GM18507 (cell line): ENCODE measurements at places on chromosomes 11 and 22.
A peak's percentile ranks its signal among the peaks of the same experiment; 100 is the strongest.

- DNase-seq, result no peak
These were observed 7.4 kb downstream of the RAB38 start for GRCh38 chr11:88167853-88168252.

DNA sequence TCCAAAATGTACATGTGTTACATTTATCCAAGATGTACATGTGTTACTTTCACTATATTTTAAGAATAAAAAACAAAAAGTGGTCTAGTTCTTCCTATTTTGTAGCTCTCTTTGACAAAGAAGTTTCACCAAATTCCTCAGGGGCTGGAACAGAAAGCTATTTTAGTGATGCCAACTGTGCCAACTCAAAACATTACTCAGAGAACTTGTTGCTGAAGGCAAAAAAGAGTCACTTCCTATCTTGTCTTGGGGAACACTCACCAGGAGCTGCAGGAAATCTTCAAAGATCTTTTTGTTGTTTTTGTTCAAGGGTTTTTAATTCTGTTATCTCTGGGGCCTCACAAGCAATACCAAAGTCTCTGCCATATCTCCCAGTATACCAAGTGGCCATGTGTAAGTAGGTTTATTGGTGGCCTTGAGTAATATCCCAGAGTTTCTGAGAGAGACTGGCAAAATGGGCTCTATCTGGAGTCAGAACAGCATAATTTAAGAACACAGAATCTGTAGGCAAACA is 13.6 kb upstream of the EED start:
- DNase-seq, result no peak

DNA sequence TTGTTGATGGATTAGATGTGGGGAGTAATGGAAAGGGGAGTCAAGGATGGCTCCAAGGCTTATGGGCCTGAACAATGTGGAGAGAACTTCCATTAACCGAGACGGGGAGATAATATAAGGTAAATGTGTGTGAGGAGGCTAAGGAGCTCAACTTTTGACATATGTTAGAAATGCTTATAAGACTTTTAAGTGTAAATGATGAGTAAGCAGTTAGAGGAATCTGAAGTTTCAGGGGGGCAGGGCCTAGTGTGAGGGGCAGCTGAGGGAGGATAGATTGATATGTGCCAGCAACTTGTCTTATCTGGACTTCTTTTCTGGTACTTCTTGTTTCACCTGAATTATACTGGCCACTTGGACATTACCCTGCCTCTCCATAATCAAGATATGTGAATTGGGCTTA is 29.9 kb downstream of the ANKRD42 start:
- no peak for DNase-seq

DNA sequence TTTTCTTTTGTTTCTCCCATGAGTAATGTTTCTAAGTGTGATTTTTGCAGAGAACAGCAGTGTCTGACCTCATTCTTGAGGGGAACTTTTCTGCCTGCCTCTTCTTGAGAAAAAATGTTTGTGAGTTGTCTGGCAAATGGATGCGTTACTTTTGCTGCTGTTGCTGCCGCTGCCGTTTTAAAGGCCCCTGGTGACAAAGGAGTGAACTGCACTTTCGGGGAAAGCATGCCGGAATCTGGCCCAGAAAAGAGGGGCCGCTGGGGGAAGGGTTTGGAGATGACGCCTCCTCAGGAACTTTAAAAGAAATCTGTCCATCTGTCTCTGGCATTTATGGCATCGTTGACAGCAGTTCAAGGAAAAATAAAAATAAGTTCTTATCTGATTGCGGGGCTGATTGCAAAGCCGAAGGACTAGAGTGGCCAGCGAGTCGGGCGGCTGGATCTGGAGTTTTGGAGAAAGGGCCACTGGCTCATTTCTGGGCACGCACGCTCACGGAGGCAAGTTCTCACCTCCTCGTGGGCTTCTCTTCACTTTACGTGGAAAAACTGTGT is 16.5 kb downstream of the ZBTB16 start:
- DNase-seq, result no peak

DNA sequence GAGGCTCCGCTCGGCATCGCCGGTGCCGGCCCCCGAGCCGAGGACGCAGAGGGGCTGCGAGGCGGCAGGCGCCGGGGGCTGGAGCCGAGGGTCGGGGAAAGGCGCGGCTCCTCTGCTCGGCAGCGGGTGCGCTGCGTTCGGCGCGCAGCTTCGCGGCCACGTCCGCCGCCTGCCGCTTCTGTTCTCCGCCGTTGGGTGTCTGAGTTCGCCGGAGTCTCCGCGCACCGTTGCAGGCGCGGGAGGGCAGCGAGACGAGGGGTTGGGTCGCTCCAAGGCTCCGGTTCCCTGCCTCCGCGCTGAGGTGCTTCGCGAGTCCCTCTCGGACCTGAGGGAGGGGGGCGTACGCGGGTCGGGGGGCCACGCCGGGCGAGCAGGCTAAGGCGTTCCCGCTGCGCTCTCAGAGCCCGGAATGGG is 347 bp downstream of the MN1 start:
- DNase-seq, result no peak

- no peak for DNase-seq
These were observed 28.2 kb upstream of the TOLLIP start for GRCh38 chr11:1337647-1338007.

DNA sequence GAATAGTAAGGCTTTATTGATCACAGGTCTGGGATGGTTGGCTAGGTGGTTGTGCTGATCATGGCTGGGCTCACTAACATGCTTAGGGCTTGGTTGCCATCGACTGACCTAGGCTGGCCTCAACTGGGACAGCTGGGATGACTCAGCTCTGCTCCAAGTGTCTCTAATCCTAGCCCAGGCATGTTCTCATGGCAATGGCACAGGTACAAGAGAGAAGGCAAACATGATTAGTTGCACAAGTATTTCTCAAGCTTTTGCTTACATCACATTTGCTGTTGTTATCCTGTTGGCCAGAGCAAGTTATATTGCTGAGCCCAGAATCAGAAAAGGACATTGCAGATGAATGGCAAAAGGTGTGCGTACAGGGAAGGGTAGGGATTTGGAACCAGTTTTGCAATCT is 68.5 kb upstream of the SLC35C1 start:
- no peak for DNase-seq

DNA sequence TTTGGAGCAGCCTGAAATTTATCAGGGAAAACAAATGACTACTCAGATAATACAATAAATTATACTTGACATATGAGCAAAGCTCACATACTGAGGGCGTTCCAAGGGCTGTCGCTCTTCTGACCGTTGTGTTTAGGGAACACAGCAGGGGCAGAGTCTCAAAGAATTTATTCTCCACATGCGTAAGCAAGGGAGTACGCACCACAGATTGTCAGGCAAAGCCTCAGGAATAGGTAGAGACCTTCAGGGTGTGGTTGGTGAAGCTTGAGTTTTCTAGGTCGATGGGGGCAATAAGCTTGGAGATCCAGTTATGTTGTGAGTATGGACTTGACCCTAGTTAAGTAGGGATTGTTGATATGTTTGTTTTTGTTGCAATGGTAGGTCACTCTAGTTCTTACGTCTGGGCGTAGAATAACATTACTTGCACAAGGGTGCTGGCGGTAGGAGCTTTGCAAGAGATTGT is 830 bp downstream of the ACAT1 start:
- DNase-seq, result no peak

DNA sequence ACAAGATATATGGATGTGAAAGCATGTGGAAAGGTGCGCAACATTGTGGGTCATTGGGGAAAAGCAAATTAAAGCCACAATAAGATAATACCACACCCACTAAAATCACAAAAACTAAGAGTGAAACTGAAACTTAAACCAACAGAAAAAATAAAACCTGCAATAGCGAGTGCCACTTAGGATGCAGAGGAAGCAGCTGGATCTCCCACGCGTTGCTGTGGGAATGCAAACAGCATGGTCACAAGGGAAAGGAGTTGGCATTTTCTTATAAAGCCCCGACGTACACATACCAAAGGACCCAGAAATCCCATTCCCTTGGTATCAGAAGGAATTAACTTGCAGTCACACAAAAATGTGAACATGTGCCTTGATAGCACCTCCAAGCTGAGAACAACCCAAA is 712.0 kb downstream of the TBC1D22A start:
- DNase-seq, result no peak

- DNase-seq, result no peak
These were observed at the start of gene DDX25 for GRCh38 chr11:125903711-125904659. TSS of gene DDX25 (plus strand) at chr11:125904508. CDS start at chr11:125904518, 10 bp downstream.

- DNase-seq, result no peak
These were observed 60.8 kb upstream of the CCDC179 start for GRCh38 chr11:22920939-22921565.

DNA sequence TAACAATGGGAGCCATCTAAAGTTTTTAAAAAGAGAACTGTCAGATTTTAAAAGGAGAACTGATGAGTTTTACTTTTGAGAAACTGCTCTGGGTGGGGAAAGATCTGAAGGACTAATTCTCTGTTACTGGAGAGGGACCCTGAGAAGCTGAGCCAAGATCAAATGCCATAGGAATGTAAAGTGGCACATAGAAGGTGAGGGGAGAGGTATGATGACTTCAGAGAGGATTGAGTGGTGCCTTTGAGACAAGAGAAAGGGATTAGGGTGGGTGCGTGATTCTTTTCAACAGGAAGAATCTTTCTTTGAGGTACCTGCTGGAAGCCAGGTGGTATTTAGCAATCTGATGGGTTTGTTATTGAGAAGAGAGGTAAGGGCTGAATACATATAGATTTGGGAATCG is 9.0 kb downstream of the CRKL start:
- DNase-seq, result no peak

- DNase-seq, result no peak
These were observed 100.9 kb downstream of the MPPED2 start for GRCh38 chr11:30485222-30485621.

GRCh38 chr22:30866811-30867271 is 101.7 kb downstream of the MORC2 start:
- no peak for DNase-seq

- no peak for DNase-seq
These were observed 590.7 kb downstream of the TBC1D22A start for GRCh38 chr22:47352920-47353700.

DNA sequence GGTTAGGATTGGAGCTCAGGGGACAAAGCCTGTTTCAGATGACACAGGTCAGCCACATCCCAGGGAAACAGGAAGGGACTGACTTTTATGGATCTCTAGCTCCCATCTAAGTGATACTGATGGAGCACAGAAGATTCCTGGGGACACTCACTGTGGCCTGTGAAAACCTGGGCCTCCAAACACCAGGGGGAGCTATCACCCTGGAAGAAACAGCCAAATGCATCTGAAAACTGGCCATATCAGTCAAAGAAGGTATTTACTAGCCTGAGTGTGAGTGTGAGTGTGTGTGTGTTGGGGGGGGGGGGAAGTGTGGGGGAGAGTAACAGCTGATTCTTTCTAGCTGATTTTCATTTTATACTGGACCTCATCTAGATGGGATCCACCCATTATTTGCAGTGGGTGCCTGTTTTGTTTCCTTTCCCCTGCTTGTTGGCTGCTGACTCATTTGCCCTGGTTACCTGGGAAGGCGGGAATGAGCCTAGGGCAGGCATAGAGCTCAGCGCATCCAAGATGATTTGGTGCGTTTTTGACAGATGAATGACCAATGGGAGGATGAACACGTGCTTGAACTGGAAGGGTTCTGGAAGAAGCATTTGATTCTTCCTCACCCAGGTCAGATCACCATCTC is 284.0 kb downstream of the KIRREL3 start:
- peak; percentile 17 for DNase-seq
